Muscle of leg (tissue), 16 donors: ENCODE measurements at places on chromosomes 2 and 18. TPM values are rescaled to one million over a fixed set of nuclear protein-coding genes. Genes with fewer than 3 reads are reported as not detected.

- peak; percentile 5 for DNase-seq
Measured at GRCh38 chr2:220528180-220528675, 900.8 kb downstream of the SLC4A3 start.

DNA sequence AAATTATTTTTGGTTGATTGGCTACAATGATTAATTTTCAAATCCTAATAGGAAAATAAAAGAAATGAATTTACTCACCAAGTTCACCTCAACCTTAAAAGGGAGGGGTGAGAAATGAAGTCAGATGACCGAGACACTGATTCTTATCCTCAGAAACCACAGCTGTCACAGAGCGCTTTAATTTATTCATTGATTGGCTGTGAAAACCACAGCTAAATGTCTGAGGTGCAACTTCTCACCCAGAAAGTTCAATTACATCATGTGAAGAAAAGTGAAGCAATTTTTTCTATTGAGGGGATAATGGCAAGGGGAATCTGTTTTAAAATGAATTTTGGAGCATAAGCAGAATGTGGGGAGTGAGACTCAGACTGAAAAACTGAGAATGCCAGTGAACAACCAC lies 128.4 kb downstream of the RNF152 start:
- no peak for DNase-seq

DNA sequence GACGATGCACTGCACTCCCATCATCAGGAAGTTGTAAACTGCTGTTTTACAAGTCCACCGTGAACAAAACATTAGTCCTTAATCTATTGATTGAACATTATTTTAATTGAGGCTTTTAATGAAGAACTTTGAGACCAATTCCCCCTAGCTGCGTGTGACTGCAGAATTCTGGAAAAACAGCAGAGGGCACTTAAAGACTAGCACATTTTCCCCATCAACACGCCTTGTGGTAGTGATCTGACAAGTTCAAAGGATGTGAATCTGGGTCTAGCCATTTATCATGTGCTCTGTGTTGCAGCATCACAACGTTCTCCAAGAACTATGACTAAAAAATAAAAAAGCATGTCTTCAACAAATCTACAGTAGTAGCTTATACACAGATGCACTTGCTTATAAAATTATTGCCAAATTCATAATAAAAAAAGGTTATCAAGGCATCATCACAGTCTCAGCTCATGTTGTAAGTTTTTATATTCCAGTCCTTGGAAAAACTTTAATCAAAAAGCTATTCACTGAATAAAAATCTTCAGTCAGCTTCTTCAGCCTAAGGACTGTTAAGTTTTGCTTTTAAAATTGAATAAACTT lies 35.8 kb downstream of the SKOR2 start:
- DNase-seq: peak; percentile 52

GRCh38 chr2:220704810-220705209 lies 867.3 kb downstream of the EPHA4 start:
- DNase-seq: no peak

DNA sequence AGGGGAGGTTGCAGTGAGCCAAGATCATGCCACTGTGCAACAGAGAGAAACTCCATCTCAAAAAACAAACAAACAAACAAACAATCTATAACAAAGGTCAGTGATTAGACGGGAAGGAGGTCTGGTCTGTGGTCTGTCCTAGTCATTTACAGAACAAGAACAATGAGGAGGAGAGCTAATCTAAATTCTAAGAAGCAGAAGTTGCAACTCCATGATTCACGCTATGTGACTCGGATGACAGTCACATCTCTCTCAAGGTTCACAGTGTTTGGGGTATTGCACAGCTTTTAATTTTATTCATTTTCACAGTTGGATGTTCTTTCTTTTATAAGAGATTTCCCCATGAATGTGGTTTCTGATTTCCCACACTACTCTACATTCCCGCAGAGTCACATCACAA lies 218.7 kb upstream of the PIEZO2 start:
- no peak for DNase-seq

GRCh38 chr2:233044974-233045605 lies 12.6 kb downstream of the NEU2 start:
- DNase-seq: no peak

THAP4 gene
- total RNA-seq: 43.9 TPM
